Stimulated activated CD8-positive, alpha-beta memory T cell treated with anti-CD3 and anti-CD28 coated beads, Interleukin-15, amount 100 ng/mL, for 1 hour (primary cell): ENCODE measurements at places on chromosomes 5 and 9.
A peak's percentile ranks its signal among the peaks of the same experiment; 100 is the strongest.

DNA sequence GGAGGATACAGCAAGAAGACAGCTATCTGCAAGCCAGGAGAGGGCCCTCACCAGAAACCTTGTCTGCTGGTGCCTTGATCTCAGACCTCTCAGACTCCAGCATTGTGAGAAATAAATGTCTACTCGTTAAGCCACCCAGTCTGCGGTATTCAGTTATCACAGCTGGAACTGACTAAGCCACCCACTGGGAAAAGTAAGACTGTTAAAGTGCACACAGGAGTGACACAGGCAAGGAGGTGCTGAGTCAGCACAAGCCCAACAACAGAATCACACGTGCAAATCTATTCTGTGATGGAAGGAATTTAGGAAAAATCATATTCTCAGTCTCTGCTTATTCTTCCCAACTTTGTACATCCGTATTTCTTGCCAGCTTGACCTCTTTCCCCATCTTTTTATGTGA lies 200.0 kb downstream of the NR2F1-AS1 start:
- no peak for DNase-seq

GRCh38 chr5:16709691-16710433 lies 93.1 kb upstream of the RETREG1 start:
- DNase-seq = no peak

- no peak for DNase-seq
These were observed 500.4 kb downstream of the TUSC1 start for GRCh38 chr9:25177858-25178257.

DNA sequence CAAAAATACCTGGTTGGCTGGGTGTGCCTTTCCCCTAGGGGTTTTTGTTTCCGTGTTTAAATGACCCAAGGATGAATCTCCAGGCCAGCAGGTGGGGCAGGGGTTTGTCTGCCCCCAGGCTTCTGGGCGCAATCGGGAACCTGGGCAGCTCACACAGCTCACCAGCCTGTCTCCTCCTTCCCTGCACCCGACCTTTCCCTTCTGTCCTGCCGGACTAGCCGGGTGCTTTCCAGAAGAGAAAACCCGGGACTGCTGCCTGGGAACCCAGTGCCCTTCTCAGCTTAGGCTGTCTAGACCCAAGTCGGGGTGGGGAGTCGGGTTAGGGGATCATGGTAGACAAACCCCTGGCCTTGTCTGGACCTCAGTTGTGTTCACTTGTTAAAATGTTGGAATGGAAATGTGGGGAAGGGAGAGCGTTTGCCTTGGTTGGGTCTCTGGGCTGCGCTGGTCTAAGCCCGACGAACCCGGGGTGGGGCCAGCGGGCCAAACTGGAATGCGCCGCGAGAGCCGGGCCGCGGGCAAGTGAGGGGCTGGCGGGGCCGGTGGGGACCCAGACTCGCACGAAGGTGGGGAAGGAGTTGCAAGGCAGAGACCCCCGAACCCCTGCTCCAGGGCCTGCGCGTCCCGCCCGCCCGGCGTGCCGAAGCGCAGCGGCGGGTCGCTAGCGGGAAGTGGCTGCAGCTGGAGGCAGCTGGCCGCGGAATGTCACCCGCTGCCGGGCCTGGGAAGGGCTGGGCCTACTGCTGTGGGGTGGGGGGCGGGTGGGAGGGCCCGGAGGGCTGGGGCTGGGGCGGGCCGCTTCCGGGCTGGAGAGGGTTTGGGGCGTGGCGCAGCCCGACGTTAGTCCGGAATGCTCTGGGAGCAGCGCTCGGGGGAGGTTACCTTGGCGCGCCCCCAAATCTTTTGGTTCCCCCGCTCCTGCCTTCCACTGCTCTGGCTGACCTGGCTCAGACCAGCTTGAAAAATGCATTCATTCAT lies 84.6 kb downstream of the DAB2IP start:
- DNase-seq = no peak

GRCh38 chr9:129495620-129496472 lies 125.1 kb downstream of the C9orf50 start:
- DNase-seq = peak; percentile 54

DNA sequence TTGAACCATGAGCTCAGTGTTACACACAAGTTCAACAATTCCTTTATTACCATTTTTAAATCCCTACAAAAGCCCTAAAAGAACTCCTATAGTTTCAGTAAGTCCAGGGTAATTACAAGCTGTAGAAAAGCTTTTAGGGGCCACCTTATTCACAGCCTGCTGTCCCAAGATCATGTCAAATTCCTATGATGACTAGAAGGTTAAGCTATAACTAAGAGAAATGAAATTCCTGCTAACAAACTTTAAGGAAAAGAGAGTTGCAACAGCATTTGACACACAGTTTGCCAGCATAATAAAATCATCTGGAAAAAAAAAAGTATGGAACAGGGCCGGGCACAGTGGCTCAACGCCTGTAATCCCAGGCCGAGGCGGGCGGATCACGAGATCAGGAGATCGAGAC lies 31.5 kb downstream of the TMEM245 start:
- DNase-seq = no peak

- DNase-seq = no peak
These were observed 261.7 kb downstream of the ISL1 start for GRCh38 chr5:51644976-51645375.

GRCh38 chr5:180688330-180689070 lies 39.1 kb upstream of the FLT4 start:
- DNase-seq = no peak

DNA sequence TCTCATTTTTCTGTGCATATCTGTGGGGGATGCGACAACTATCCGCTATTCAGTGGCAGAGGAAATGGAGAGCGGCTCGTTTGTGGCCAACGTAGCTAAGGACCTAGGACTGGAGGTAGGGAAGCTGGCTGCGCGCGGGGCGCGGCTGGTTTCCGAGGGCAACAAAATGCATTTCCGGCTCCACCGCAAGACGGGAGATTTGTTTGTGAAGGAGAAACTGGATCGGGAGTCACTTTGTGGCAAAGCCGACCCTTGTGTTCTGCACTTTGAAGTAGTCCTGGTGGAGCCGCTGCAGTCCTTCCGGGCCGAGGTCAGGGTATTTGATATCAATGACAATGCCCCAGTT lies 320 bp downstream of the PCDHB1 start:
- no peak for DNase-seq

DNA sequence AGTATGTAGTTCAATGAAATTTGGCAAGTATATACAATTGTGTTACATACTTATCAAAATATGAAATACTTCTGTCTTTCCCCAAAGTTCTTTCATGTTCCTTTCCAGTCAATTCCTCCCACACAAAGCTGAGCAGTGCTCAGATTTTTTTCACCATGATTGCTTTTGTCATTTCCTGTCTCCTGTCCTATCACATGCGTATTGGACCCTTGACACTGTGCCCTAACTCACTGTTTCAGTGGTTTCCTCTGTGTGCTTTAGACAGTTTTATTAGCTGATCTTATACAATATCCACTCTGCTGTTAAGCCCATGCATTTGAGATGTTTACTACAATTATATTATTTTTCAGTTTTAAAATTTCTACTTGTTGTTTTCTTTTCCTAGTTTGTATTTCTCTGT lies 463.6 kb upstream of the MEF2C start:
- DNase-seq = no peak

DNA sequence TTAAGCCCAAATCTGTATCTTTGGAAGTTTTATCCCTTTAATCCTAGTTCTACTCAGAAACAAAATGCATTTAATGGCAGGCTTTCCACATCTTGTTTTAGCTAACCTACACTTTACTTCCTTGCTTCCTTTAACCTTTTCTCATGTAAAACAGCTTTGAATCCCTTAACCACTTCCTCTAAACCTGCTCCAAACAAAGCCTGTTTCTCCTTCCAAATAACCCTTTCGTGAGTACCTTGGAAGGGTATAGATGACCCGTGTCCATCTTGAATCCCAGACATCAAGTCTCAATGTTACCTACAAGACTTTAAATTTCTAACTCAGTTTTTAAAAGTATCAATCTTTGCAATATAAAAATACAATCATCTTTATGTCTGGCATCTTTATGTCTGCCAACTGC lies 78.4 kb downstream of the DROSHA start:
- no peak for DNase-seq

- no peak for DNase-seq
These were observed 196.5 kb downstream of the TLE1 start for GRCh38 chr9:81492710-81493447.

GRCh38 chr9:82940376-82940775 lies 122.6 kb downstream of the RASEF start:
- DNase-seq = no peak

GRCh38 chr5:103840600-103840999 lies 278.0 kb upstream of the NUDT12 start:
- no peak for DNase-seq

DNA sequence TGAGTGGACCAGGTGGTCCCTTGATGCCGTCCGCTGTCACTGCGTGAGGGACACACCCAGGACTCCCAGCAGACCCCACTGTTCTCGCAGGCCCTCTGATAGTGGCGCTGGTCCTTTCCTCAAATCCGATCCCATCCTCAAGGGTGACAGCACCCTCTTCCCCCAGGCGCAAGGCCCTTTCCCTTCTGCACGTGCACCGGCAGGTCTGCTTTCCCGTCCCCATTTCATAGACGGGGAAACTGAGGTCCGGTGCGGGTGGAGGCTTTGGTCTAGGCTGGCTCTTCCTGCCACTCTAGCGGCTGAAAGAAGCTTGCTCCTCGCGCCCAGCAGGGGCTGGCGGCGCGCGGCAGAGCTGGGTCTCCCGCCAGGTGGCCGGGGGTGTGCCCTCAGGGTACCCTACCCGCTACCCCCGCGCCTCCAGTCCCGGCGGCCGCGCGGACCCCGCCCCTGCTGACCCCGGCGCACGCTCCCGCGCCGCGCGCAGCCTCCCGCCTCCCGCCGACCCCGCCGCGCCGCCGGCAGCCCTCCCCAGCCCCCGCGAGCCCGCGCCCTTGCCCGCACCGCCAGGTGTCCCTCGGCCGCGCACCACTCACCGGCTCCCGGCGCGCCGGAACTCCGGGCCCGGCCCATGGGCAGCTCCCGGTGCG lies 453 bp downstream of the RASGEF1C start:
- no peak for DNase-seq

DNA sequence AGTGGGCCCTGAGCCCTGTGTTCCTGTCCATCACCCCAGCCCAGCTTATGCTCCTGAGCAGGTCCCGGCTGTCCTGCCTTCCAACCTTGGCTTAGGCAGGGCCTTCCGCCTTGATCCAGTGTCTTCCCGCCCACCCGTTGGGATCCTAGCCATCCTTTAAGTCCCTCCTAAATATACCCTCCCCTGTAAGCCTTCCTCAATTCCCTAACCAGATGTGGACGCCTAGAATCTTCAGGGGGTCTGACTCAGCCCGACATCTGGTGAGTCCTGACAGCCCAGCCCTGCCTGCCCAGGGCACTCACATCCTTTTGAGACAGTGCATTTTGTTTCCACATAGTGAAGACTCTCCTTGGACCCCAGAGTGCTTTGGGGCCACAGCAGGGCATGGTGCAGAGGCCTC lies 23.7 kb downstream of the SLC6A7 start:
- DNase-seq = no peak

DNA sequence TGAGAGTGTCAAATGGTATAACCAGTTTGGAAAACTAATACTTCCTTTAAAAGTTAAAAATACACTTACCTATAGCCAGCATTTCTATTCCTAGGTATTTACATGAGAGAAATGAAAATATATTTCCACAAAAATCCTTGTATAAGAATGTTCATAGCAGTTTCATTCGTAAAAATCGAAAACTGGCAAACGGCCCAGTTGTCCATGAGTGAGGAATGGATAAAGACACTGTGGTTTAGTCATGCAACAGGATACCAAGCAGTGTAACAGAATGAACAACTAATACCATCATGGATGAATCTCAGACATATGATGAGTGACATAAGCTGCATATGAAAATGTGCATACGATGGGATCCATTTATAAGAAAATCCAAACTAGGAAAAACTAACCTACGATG lies 136.7 kb downstream of the MACROH2A1 start:
- no peak for DNase-seq

DNA sequence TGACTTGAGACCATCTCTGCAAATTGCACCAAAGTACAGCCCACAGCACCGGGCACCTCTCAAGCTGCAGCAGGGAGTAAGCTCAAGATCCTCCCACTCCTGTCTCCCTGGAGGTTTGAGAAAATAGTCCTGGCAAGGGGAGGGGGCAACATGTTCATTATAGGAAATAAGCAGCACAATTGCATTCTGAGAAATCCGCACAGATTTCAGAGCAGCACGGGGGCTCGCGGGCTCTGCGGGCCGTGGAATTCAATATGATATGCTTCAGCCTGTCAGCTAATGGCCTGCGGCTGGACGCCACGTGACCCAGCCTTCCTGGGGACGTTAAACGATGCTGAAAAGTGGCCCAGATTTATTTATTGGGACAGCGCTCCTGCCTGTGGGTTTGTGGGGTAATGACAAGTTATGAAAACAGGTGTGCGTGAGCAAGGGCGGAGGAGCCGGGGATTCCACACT lies 156.4 kb downstream of the DAB2IP start:
- no peak for DNase-seq

DNA sequence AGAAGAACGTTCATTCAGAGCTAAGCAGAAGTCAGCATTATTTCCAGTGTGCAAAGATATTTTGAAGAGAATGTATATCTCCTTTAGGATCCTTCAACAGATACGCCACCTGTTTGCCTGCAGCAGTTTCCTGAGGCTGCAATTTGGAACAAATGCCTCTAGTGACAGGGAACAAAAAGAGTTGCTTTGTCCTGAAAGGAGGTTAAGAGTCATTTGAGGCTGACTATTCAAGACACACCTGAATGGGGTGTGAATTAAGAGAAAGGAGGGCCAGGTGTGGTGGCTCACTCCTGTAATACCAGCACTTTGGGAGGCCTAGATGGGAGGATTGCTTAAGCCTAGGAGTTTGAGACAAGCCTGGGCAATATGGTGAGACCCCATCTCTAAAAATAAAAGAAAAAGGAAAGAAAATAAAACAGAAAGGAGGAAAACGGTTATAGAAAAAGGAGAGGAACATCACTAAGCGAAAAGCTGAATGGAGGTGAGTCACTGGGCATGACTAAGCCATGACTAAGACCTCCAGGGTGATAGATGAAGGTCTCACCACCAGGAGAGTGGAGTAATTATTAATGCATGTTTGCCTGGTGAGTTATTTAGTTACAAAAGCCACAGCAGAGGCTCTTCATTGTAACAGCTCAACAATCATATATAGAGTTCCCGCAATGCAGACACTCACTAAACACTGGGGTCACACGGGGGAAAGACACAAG lies 255.2 kb upstream of the TNC start:
- no peak for DNase-seq
